ENCODE measurements at places on chromosomes 5 and 9.
A peak's percentile ranks its signal among the peaks of the same experiment; 100 is the strongest.

- no peak for DNase-seq
These were observed 355.3 kb downstream of the KIAA0825 start for GRCh38 chr5:94263068-94263467.

- DNase-seq: no peak
These were observed 43.3 kb upstream of the NDFIP1 start for GRCh38 chr5:142065273-142065672.

GRCh38 chr9:131178926-131179325, 53.5 kb downstream of the NUP214 start:
- DNase-seq: no peak

DNA sequence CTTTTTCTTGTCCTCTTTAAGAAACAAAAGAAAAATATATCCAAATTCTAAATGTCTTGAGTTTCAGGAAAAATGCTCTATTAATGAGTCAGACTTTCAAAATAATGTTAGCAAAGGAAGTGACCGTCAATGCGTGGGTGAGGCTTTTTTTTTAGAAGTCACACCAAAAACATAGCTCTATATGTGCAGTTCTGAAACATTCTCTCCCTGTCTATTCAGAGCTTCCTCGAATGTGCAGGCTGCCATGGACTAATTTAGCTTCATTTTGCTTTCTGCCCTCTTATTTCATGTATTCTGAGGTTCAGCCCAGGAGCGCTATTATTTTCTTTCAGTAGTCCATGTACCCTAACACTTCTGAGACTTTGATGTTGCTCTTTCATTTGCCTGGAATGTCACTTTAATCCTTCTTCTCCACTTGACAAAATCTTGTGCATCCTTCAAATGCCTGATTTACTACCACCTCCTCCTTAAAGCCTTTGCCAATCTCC, 72.5 kb upstream of the RASA1 start:
- DNase-seq: peak; percentile 81

DNA sequence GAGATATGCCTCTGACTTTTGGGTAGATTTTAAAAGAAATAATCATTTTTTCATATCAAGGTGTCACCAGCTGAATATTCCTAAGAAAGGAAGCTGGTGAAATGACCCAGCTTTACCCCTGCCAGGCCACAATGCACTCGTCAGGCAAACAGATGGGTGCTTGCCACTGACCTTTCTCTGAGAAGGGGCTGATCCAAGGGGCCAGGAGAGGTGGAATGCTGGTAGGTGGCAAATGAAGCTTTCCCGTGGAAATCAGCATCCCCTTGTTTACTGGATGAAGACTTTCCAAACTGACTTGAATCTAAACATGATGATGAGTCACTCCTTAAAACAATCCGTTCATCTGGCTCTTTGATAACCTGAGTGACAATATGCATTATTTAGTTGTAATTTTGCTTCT, 44.3 kb upstream of the PLPP6 start:
- DNase-seq: no peak

- DNase-seq: no peak
These were observed 174.9 kb downstream of the RAPGEF6 start for GRCh38 chr5:131460133-131460532.

DNA sequence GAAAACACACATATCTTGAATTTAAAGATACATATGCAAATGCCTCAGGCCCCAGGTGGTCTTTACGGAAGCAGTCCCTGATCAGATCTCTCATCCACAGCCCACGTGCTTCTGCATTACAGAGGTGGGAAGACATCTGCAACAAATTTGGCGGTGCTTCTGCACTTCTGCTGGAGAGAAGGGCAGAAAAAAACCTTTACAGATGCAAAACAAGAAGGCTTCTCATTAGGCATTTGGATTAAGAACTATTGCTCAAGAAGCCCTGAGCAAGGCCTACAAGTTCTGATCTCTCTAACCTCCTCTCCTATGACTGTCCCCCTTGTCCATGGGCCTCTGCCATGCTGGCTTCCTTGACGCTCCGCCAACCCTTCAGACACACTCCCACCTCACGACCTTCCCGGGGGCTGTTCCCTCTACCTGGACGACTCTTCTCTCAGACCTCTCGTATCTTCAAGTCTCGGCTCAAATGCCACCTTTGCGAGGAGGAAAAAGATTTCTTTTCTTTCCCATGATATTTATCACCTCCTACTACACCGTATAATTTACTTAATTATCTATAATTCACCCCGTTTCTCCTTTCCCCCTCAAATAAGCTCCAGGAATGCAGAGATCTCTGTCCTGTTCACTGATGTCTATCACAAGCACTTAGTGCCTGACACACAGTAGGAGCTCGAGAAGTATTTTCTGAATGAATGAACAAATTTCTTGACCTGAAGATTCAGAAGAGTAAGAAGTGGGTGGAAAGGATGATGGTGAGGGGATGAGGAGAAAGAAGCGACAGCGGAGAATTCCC, 1.1 kb downstream of the MTMR12 start:
- DNase-seq: no peak

DNA sequence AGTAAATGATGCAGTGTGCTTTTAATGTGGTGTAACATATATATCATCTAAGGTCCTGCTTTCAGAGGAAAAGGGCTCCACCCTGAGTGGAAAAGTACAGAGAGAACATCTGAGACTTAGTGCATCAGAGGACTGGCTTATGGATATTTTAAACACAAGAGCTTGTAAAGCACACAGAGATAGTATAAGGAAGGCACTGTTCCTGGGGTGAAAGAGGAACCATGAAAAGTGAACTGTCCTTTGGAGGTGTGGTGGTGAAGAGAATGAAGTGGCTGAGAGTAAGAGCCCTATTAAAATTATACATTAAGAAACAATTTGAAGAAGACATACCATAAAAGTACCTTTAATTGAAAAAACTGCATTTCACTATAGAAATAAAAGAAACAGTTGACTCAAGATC, 68.9 kb downstream of the CSF2 start:
- DNase-seq: no peak

DNA sequence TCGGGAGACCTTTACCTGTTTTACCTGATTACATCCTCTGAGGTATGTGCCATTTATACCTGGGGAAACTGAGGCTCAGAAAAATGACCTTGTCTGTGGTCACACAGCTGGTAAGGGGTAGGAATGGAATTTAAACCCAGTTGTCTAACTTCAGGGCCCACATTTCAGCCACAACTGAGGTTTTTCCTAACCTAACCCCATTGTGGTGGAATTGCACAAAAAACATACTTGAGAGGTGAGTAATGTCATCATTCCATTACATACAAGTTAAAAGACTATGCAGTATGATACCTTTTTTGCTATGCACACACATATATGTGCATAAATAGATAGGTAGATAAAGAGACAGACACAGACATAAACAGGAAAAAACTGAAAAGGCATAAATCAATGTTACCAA, 14.1 kb downstream of the FGF1 start:
- DNase-seq: no peak

GRCh38 chr5:73393611-73394489, 54.7 kb downstream of the FOXD1 start:
- DNase-seq: no peak

- DNase-seq: no peak
These were observed 75.8 kb downstream of the OXCT1 start for GRCh38 chr5:41794471-41794870.

GRCh38 chr9:3296536-3296935, 229.3 kb downstream of the RFX3 start:
- no peak for DNase-seq

GRCh38 chr9:131727184-131727759, 12.6 kb downstream of the RAPGEF1 start:
- peak; percentile 95 for DNase-seq

- peak; percentile 50 for DNase-seq
These were observed 2.6 kb upstream of the IQGAP2 start for GRCh38 chr5:76400466-76400865.

GRCh38 chr5:166648736-166649135, 1642.7 kb upstream of the WWC1 start:
- no peak for DNase-seq

DNA sequence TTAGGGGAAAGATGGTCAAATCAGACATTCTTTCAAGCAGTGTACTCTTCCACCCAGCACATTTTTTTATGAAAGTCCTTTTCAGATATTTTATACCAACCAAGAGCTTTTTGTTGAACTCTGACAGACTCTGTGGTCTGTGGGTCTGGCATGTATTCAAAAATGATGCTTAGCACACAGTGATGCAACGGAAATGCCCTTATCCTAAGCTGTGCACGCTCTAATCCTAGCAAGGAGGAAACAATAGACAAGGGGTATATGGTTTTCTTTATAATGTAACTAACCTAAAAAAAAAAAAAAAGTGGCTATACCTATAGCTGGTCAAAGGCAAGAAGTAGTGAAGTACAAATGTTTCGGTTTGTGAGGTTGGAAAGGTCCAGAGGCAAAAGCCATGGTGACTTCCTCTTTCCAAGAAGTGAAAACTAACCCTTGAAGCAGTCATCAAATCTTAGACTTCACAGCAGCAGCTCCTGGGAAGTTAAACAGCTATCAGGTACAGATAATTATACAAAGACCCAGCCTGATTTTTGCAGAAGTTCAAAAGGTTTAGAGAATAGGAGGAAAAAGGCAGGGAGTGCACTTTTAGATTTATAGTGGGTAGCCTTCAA, 82.5 kb downstream of the SEMA6A start:
- peak; percentile 7 for DNase-seq

DNA sequence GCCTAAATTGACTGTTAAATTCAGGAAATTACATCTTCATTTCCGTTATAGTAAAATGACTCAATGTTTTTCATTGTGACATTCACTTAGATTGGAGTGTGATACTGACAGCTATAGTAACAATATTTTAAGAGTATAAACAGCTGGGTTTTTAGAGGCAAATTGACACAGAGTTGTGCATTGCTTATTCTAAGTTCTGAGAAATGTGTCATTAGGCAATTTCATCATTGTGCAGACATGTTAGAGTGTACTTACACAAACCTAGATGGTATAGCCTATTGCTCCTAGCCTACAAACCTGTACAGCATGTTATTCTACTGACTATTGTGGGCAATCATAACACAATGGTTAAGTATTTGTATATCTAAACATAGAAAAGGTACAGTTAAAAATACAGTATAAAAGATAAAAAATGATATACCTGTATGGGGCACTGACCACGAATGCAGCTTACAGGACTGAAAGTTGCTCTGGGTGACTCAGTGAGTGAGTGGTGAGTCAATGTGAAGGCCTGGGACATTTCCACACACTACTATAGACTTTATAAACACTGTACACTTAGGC, 132.7 kb downstream of the PDE4D start:
- DNase-seq: peak; percentile 24

- DNase-seq: peak; percentile 28
These were observed 150.9 kb downstream of the FGF18 start for GRCh38 chr5:171570244-171570825.

- no peak for DNase-seq
These were observed 23.1 kb downstream of the IRF1 start for GRCh38 chr5:132467287-132467984.

GRCh38 chr5:77316871-77317661, 106.6 kb downstream of the PDE8B start:
- no peak for DNase-seq

DNA sequence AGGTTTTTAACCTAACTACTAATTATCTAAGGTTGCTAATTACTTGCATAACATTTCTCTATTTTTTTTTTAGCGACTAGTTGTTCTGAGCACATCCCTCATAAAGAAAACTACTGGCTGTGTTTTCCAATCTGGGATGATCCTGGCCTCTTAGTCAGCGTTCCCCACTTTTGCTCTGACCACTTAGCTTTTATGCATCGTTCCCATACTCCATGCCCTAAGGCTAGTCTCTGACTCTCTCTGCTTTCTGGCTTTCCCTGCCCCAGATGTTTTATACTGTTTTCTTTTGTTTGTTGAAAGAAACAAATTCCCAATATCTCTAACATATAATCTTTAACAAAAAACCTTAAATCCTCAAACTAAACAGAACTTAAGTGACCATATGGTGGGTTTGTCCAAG, 217.9 kb downstream of the SPATA31D1 start:
- DNase-seq: no peak

DNA sequence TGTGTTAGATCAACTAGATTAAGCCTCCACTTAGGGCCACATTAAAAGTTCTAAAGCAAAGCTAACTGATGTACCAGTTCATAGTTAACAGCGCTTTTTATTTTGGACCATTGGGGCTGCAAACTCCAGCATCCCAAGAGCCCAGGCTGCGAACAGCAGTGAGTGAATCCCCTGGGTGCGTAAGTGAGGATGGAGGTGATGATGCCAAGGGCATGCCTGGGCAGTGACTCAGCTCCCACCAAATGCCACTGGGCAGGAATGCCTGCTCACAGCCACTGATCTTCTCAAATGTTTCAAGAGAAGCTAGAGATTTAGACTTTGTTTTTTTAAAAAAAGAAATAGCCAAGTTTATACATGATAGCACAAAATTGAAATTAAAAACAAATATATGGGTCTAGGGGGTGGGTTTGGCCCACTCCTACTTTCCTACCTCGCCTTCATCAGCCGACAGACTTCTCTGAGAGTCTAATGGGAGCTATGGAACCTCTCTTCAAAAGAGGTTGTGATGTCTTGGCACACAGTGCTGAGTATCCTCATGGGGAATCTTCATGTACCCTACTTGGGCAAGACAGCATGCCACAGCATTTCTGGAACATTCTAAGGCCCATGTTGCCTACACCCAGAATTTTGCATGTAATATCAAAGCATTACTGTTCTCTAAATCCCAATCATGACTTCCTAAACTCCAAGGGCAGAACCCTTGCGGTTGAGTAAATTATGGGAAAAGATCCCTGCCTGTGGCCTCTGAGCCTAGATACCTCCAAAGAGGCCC, 398.1 kb downstream of the EBF1 start:
- DNase-seq: no peak

GRCh38 chr9:37056046-37056920, 22.2 kb upstream of the PAX5 start:
- DNase-seq: no peak

DNA sequence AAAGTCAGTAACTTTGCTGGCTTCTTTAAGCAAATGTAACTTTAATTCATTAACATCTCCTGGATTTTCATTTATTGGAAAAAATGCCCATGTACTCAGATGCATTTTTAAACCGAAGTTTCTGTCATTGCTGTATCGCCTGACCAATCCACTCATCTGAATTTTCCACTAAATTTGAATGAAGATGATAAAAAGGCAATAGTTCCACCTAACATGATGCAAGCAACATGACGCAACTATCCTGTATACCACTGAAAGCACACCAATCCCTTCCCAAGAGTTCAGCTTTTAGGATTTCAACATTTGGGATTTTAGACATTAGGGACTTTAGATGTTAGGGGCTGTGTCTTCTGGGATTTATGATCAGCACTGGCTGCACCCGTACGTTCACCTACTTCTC, 215.6 kb downstream of the KIF4B start:
- no peak for DNase-seq

DNA sequence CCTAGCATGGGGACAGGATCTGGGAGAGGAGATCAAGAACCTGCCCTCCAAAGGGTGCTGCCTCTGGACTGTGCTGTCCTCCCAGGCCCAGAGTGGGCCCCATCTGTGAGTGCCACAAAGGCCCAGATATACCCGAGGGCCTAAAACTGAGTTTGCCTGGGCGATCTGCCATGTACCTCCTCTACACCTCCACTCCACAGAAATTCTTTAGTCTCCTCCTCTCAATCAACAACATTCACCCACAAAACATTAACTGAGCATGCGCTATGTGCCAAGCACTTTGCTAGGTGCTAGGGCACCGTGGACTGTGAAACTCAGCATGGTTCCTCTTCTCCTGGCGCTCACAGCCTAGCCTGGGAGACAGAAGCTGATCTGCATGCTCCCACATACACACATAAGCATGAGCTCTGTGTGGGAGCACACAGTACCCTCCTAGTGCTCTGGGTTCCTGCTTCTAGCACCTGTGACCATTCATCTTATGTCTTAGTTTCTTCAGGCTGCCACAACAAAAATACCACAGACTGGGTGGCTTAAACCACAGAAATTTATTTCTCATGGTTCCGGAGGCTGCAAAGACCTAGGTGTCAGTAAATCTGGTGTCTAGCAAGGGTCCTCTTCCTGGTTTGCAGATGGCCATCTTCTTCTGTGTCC, 82.0 kb upstream of the FSTL4 start:
- DNase-seq: no peak
